CD4-positive, alpha-beta T cell treated with Interleukin-6 at 100 ng/mL for 8 hours (primary cell): ENCODE measurements at places on chromosomes 4 and X.
A peak's percentile ranks its signal among the peaks of the same experiment; 100 is the strongest.

DNA sequence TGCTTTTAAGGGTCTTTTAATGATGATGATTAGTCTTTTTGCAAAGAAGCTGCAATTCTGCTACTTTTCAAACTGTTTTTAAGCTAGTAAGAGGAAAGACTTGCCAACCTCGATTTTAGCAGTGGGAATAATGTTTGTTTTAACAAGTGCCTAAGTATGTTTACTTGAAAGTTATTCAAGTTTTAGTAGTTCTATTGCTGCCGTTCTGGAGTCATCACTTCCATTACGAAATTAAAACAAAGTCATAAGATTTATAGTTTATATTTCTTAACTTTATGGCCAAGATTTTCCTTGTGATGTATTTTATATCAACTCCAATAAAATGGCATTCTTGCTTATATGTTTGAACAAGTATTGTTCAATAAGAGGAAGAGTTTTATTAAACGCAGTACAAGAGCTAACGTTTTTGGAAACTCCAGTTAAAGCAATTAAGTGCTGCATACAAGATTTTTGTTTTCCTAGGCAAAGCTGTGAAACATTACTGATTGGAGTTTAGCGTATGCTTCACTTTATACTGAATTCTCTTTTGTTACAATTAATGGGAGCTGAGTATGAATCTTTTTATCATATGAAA, 211.3 kb downstream of the TENM3 start:
- DNase-seq = no peak

GRCh38 chr4:176595257-176595656, 197.5 kb downstream of the VEGFC start:
- no peak for DNase-seq

GRCh38 chr4:125266901-125267604, 47.7 kb upstream of the FAT4 start:
- DNase-seq = no peak

DNA sequence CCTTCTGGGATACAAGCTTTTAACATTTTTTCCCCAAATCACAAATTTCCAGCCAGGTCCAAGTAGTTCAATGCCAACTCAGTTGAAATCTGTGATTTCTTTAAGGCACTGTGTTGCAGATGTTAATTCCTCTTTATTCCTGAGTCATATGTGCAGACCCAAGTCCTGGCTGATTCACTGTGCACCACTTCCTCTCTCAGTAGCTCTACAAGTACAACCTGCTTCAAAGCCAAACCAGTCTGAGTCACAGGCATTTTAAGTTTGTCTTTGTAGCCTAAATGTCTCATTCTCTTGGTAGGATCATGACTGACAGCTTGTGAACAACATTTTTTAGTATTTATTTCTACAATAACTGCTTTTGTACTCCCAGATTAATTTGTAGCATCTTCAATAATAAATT, 165.6 kb upstream of the S100G start:
- peak; percentile 56 for DNase-seq

GRCh38 chr4:146520896-146521540, 722 bp downstream of the SLC10A7 start:
- DNase-seq = peak; percentile 24

DNA sequence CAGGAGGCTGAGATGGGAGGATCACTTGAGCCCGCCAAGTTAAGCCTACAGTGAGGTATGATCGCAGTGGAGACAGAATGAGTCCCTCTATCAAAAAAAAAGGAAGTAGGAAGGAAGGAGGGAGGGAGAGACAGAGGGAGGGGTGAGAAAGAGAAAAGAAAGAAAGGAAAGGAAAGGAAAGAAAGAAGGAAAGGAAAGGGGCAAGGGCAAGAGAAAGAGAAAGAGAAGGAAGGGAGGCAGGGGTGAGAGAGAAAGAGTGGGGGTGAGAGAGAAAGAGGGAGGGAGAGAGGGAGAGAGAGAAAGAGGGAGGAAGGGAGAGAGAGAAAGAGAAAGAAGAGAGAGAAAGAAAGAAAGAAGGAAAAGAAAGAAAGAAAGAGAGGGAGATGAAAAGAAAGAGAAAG, 13.2 kb downstream of the ELF2 start:
- no peak for DNase-seq

DNA sequence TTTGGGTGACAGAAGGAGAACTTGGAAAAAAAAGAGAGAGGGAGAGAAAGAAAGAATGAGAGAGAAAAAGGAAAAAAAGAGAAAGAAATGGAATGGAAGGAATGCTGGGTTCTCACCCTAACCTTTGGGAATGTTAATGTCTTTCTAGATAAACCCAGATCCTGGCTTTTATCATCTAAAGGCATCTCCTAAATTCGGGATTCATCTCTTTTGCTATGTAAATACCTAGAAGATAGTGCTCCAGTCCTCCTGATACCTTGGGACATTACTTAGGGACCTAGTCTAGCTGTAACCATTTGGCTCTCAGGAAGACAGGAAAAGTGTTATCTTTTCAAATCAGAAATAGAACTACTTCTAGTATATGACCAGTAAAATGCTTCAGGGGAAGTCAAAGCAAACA, 15.8 kb upstream of the SPCS3 start:
- no peak for DNase-seq

- peak; percentile 47 for DNase-seq
Measured at GRCh38 chr4:53196882-53197771, 168.7 kb downstream of the SCFD2 start.

GRCh38 chrX:109623997-109624396, 975 bp downstream of the KCNE5 start:
- no peak for DNase-seq

GRCh38 chrX:140767646-140768045, 58.1 kb downstream of the LINC00632 start:
- DNase-seq = no peak

DNA sequence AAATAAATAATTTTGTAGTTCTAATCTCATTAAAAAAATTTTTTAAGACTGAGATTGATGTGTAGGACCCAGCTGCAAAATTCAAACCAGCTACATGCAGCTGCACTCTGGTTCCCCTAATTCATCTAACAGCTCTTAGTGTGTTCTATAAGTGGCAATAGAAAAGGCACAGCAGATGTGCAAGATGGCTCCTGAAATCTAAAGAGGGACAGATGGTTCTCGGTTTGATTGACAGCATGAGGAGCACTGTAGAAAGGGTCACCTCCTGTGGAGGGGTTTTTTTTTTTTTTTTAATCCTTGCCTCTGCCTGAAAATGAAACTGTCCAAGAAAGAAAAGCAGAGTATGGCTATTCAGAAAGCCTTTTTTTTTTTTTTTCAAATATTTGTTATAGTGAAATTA, 16.9 kb upstream of the OCIAD1 start:
- DNase-seq = no peak

- no peak for DNase-seq
Measured at GRCh38 chrX:122739770-122740169, 444.3 kb upstream of the GRIA3 start.

- no peak for DNase-seq
Measured at GRCh38 chrX:1502853-1503252, 34.1 kb downstream of the P2RY8 start.

DNA sequence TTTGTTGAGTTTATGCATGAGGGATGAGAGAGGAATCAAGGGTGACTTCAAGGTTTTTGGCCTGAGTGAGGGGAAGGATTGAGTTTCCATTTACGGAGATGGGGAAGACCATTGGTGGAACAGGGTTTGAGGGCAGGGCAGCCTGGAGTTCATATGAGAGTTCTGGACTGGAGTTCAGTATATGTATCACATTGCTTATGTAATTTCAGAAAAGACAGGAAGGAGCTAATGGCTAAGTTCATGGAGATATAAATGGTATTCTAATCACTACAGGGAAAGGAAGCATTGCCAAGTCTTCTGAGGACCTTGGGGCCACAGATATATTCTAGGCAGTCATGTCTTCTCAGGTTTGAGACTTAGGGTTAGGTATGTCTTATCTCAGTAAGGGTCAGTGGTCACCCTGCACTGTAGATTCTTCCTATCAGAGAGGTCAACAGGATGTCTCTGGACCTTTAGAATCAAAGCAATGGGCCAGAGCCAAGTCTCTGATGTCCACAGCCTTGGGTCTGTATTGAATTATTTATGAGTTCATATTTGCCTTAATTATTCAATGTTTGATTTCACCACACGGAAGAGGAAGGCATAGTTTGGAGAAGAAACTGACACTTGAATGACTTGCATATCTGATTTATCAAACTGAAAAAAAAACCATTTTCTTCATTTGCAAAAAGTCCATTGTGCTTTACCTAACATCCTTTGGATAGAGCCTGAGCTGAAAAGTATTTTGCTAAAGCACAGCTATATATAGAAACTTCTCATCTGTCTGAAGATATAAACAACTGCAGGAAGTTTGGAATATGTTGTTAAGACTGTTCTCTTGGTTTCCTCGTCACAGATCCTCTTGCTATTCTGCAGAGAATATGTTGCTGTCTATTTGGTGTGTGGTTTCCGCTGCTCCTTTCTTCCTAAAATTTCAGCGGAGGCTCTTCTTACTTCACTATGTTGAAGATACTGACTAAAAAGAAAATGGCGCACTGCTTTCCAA, 139.5 kb downstream of the PDGFRA start:
- DNase-seq = no peak

DNA sequence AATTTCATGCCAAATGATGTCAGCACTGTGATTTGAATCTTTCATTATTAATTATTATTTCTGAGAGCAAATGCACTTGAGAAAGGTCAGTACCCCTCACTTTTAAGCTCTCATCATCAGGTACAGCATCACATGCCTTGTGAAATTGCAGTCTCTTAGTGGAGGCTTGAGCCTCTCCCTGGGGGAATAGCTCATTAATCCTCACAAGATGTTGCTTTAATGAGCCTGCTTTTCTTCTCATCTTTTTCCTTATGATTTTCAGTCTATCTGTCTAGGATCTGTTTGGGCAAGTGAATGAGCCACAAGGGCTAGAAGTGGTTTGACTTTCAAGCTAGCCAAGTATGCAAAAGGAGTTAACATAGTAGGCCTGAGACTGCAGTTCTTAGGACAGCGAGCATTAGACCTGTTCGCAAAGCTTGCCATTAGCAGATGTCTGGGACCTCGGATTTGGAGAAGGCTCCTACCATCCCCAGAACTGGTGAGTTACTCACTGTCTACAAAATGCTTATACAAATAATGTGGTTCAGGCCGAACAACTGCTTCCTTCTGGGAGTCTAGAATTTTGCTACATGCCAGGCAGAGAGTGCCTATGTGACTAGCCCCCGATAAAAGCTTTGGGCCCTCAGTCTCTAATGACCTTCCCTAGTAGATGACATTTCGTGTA, 174.5 kb downstream of the IL15 start:
- no peak for DNase-seq

- no peak for DNase-seq
Measured at GRCh38 chr4:149173241-149174013, 642.2 kb downstream of the IQCM start.

GRCh38 chrX:7711167-7711566, 131.8 kb upstream of the VCX start:
- no peak for DNase-seq

DNA sequence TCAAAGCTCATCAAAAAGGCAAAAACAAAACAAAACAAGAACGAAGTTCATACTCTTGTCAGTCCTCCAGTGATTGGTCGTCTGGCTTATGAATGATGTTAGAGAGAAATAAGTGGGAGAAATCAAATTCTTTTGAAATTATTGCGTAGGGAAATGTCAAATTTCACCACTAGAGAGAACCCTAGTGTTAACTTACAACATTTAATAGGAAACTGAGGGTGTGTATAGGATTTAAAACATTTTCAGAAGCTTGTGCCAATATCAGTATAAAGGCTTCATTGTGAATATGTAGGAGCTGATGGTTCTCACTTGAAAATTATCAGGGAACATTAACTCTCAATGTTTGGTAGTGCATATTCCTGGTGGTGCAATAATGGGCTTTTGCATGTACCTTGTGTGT, 17.4 kb downstream of the ADH6 start:
- no peak for DNase-seq
